Right lung (tissue), 10 donors: ENCODE measurements at places on chromosomes 1 and 21. TPM values are rescaled to one million over a fixed set of nuclear protein-coding genes. Genes with fewer than 3 reads are reported as not detected.

DNA sequence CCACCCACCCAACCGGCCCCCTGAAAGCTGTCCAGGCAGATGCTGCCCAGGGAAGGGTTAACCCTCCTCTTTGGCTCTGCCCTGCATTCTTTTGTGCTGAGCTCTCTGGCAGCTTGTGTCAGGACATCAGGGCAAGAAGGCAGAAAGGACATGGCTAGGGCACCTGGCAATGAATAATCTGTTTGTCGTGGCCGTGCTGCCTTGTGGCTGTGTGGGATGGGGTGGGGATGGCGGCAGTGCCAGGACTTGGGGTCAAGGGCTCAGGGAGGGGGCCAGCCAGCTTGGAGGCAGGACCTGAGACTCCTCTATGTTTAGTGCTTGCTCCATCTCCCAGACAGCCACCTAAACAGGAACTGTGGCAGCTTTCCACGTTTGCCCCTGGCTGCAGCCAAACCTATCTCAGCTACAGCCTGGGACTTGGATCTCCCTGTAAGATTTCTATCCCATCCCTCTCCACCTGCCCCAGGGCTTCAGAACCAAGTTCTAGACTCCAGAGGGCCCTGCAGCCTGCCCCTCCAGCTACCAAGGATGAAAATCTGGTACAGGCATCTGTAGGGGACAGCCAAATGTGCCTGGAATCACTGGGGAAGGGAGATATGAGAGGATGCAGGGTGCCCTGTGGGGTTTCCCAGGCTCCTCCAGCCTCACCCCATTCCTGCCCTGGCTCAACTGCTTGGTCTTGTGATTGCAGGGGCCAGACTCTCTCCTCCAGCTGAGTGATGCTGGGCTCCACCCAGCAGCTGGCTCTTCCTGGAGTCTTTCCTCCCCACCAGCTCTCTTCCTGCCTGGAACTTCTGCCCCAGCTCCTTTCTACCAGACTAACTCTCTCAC is 9.6 kb upstream of the GPR37L1 start:
- DNase-seq: no peak

Gene ZFP69
- 8.2 TPM for polyA plus RNA-seq

DNA sequence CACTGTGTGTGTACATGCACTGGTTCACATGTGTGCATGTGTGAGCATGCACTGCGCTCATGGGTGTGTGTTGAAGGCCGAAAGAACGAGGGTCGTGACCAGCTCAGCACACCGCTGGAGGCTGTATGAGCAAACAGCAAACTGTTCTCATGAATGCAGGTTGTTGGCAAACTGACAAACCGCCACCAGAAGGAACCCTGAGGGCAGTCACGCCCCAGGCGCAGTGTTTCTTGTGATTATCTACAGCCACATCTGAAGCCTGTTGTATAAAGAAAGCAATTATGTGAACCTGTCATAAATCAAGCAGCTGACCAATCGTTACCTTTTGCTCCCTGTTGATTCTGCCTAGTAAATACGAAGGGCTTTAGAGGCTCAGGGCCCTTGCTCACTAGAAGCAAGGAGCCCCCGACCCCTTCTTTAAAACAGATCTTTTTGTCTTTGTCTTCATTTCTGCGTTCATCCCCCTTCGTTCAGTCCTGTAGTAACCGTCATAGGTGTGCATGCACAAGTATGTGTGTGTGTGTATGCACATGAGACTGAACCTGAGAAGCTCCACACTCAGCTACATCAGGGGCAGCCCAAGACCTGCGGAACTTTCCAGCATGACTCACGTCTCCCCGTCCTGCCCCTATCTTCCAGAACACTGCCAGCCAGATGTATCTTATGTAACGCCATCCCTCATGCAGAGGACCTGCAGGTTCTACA is 16.8 kb upstream of the RIPK4 start:
- DNase-seq: no peak

DNA sequence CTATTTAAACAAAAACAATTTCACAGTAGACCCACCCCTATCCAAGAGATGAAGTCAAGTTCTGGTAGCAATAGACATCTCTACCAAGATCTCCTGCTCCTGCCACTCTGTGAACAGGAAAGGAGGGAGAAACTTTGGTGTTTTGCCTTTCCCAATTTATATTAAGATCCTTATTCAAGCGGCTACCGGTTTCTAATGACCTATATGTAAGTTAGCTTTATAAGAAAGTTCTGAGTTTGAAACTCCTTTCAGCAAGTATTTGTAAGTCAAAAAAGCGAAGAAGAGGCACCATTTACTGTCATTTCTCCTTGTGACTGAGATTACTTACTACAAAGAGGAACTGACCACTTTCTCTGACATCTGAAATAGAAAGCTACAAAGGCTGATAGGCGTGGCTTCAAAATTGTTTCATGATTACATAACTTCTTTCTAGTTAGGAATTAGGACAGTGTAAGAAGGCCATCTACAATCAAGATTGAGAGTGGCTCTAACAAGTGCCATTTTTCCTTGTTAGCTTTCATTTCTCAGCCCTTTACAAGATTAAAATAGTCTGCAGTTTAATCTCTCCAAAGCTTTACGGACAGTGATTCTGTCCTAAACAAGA is at the start of gene MNDA:
Gene MNDA, plus strand, starts transcription at position 448 of the 604 bp plus-strand sequence. CDS start 10,803 bp downstream, outside the sequence.
- DNase-seq: no peak

Gene FAM72D
- 1.7 TPM for polyA plus RNA-seq
